Effector memory CD4-positive, alpha-beta T cell (primary cell): ENCODE measurements at places on chromosomes 7 and 10.

DNA sequence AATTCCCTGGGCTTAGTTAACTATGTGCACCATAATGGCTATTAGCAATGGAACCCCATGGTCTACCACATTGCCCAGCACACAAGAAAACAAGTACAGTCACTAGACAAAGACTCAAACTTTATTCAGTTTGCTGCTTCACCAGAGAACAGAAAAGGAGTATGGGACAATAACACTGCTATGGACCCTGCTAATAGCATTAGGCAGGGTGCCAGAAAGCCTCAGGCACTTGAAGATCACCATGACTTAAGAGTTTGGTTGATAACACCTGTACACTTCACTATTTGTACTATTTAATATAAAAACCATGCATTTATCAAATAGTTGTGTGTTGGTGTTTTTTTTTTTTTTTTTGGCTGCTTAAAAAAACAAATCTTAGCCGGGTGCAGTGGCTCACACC lies 159.6 kb downstream of the KMT2E start:
- no peak for DNase-seq

DNA sequence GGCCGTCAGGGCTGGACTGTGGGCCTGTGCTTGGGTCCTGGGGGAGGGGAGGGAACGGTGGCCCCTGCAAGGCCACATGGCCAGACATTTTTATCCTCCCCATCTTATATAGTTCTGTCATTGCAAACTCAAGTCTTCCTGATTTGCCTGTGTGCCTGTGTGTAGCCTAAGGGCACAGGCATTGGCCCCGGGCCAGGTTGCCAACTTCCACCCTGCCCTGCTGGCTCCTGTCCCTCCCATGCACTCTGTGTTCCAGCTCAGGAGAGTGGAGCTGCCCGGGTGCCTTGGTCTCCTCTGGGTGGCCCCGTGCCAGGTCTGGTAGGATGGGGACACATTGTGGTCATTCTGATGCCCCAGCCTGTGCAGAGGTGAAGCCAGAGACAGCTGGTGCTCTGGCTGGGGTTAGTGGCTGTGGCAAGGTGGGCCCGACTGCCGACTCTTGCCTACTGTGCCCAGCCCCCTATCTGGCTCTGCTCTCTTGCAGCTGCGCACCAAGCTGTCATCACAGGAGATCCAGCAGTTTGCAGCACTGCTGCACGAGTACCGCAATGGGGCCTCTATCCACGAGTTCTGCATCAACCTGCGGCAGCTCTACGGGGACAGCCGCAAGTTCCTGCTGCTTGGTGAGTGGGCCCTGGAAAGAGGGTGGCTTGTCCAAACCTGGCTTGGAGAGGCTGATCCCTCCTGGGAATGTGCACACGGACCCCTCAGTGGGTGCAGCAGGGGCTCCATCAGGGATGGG lies 14.8 kb downstream of the NACAD start:
- DNase-seq: no peak

DNA sequence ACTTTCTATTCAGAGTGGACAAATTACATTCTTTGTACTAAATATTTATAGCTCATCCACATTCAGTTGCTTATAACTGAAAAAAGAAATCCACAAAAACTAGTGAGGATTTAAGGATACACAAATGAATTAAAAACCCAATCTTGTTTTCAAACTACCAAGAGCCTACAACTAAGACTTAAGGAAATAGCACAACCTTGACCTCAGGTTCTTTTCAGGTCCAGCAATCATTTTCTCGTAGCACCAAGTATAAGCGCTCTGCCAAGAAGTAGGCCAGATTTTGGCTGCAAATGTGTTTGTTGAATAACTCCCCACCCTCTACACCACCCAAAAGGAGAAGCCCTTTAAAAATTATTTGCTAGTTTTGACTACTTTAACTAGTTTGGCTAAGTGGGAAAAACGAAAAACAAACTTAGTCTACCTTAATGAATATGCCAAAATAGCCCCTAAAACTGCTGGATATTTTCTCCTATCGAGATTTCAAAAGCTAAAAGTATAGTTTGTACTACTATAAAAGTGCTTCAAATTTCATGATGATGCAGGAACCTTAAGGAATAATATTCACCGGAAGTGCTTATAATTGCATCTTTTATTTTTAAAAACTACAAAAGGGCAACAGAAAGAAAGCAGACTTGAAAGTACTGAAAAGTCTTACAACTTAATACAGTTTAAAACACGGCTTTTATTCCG lies 2.7 kb upstream of the KMT2E start:
- no peak for DNase-seq

- no peak for DNase-seq
These were observed 57.0 kb upstream of the GPR158 start for GRCh38 chr10:25117757-25118156.

GRCh38 chr7:568031-568951 lies 48.6 kb upstream of the PDGFA start:
- DNase-seq: no peak

GRCh38 chr7:143257501-143257900 lies 5.7 kb upstream of the GSTK1 start:
- DNase-seq: no peak

DNA sequence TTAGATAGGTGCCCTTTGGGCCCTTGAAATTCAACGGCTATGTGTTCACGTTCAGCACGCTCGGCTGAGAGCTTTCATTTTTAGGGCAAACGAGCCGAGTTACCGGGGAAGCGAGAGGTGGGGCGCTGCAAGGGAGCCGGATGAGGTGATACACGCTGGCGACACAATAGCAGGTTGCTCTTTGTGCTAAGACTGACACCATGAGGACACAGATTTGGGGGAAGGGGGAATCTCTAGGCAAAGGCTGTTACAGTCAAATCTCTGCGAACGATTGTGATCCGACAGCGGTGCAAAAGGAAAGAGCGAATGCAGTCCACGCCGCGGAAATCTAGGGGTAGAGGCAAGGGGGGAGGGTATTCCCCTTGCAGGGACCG lies 667 bp downstream of the KLLN start:
- no peak for DNase-seq

DNA sequence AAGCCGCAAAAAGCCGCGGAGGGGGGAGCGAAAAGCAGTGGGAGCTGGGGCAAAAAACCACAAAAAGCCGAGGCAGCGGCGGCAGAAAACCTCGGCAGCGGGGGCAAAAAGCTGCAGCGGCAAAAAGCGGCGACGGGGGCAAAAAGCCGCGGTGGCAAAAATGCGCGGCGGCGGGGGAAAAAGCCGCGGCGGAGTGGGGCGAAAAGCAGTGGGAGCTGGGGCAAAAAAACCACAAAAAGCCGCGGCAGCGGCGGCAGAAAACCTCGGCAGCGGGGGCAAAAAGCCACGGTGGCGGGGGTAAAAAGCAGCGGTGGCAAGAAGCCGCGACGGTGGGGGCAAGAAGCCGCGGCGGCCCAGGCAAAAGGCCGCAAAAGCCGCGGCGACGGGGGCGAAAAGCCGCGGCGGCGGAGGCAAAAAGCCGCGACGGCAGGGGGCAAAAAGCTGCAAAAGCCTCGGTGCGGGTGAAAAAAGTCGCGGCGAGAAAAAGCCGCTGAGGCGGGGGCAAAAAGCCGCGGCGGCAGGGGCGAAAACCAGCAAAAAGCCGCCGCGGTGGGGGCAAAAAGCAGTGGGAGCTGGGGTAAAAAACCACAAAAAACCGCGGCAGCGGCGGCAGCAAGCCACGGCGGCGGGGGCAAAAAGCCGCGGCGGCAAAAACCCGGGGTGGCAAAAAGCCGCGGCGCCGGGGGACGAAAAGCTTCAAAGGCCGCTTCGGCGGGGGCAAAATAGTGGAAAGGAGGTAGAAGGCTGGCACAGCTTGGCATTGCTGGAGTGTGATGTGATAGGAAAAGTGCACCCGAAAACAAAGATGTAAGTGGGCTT lies 135.9 kb downstream of the ZNF92 start:
- peak; percentile 2 for DNase-seq

DNA sequence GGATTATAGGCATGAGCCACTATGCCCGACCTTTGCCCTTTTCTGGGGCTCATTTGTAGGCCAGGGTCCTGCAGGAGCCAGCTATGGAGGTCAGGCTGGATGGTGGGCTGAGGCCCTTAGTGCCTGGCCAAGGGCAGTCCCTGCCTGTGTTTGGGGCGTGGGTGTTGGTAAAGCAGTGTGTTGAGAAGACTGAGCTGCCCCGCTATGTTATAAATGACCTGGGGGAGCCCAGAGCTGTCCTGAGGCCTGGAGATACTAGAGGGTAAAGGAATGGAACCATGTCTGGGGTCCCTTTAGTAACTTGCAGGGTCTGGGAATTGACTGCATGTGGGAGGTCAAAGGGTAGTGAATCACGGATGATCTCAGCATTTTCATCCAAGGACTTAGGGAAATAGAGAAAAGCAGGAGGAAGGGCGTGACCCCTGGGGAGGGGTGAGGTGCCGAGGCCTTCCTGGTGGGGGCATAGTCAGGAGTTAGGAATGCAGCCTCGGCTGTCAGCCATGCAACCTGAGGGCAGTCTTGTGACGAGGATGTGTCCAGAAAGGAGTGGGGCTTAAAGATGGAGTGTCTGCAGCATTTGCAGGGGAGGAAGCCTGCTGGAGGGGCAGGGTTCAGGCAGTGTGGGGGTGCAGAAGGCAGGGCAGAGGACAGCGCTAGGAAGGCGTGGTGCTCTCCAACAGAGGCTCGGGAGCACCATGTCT lies 31.5 kb downstream of the TMEM248 start:
- no peak for DNase-seq

DNA sequence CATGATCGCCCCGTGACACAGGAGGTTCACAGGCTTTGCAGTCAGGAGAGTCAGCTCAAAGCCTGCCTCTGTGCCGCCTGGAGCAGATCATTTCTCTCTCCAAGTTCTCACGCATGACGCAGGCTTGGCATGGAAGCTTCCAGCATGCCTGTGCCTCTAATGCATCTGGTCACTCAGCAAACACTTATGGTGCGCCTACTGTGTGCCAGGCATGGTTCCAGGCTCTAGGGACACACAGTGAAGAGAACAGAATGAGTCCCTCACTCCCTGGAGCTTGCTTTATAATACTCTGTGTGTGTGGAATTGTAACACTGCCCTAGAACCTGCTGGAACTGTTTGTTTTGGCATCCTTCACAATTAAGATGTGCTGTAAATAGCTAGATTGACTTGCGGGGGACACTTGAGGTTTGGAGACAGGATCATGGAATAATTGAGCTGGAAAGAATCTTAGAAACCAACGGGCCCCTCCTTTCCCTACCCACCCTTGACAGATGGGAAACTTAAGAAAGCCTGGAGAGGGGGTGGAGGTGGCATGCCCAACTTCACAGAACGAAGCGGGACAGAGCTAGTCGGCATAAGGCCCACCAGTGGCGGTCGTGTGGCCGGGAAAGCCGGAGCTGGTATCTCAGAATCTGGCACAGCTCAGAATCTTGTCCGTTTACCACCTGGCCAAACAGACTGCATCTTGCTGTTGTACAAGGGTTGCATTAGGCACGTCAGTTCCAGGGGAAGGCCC lies 4.6 kb upstream of the MYH16 start:
- no peak for DNase-seq

GRCh38 chr7:89094269-89094668 lies 298.7 kb upstream of the TEX47 start:
- DNase-seq: no peak

DNA sequence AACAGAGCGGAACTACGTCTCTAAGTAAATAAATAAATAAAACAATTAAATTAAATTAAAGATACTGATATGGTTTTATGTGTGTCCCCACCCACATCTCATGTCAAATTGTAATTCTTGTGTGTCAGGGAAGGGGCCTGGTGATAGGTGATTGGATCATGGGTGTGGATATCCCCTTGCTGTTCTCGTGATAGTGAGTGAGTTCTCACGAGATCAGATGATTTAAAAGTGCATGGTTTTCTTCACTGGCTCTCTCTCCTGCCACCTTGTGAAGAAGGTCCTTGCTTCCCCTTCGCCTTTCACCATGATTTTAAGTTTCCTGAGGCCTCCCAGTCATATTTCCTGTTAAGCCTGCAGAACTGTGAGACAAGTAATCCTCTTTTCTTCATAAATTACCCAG lies 29.0 kb upstream of the OGDHL start:
- DNase-seq: no peak
